ENCODE measurements at places on chromosomes 6 and 20.
A peak's percentile ranks its signal among the peaks of the same experiment; 100 is the strongest.

DNA sequence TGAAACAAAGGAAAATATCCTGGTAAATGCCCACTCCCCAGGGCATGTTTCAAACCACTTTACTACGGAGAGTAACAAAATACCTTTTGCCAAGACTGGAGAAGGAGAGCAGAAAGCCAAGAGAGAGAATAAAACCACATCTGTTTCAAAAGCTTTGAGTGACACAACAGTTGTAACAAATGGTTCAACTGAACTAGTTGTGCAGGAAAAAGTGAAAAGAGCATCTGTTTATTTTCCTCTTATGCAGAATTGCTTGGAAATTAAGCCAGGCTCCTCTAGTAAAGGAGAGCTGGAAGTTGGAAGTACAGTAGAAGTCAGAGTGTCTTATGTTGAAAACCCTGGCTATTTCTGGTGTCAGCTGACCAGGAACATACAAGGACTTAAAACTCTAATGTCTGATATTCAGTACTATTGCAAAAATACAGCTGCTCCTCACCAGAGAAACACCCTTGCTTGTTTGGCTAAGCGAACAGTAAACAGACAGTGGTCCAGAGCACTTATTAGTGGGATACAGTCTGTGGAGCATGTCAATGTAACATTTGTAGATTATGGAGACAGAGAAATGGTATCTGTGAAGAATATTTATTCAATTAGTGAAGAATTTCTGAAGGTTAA is 2.6 kb downstream of the TDRD6 start:
- no peak for DNase-seq

GRCh38 chr6:3340358-3340802 is 81.6 kb downstream of the PSMG4 start:
- DNase-seq: no peak

DNA sequence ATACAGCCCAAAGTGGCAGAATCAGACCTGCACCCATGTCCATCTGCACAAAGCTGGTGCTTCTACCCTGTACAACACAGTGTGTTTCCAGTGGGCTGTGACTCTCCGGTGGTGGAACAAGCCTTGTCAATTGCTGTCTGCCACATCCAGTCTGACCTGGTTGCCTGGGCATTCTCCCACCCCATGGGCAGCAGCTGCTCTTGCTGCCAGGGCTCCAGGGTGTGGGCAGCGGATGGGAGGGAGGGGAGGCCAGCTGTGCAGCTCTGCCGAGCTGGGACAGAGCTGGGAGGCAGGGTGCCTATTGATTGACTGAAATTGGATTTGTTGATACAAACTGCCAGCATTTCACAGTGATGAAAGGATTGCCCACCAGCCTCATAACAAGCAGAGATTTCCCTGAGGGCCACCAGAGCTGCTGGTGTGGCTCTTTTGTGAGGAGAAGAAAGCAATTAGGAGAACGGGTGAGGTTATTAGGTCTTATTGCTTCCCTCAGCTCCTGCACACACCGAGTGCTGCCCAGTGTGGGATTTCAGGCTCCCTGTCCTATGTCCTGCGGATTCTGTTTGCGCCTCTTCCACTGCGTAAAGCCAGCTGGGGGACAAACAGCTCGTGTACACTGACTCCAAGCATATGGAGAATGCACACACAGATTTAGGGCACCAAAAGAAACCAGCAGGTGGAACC is 150.8 kb downstream of the NRN1 start:
- DNase-seq: no peak

DNA sequence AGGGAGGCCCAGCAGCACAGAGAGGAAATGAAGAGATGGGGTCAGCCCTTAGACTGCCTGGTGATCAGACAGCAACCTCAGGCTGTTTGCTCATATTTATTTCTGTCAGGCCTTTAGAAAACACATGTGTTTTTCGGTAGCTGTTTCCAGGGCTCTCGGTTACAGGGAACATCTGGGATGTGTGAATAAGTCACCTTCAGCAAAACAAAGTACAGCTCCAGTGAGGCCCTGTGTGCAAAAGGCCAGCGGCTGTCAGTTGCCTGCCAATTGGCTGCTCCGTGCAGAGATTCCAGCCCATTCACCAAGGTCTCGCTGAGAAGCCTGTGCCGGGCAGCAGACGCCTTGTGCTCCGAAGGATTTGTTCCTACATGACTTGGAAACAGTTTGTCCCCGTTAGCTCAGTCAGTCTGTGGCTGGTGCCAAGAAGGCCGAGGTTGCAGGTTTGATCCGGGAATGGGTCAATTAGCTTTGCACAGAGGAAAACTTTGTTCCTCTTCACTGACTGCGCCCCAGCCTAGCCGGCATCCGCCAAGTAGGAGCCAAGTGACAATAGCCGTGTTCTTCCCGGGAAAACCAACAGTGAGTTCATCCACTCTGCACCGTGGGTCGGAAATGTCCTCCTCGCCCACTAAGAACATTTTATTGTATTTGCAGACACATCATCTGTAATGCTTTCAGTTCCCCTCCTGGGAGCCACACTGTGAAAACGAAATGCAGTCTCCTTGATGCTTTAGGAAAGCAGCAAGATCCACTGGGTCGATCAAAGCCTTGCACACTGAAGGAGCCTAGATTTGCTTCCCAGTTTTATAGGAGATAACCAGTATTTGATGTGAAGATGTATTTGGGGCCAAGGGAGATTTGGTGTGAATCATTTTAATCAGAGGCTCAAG is 315.4 kb upstream of the CDYL start:
- DNase-seq: no peak

DNA sequence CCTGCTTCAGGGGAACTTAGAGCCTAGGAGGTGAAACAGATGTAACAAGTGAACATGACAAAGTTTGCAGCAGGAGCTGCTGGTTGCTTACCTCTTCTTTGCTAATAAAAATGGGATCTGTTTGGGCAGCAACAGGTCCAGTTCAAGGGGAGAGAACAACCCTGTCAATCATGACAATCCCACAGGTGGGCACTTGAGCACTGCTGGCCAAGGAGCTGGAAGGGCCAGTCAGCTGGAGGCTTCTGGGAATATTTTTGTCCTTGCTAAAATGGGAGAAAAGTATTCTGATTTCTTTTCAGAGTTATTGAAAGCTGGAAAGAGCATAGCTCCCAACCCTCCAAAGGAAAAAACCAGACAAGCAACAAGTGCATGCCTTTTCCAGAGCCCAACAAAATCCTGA is 477.7 kb upstream of the SULF2 start:
- DNase-seq: no peak

DNA sequence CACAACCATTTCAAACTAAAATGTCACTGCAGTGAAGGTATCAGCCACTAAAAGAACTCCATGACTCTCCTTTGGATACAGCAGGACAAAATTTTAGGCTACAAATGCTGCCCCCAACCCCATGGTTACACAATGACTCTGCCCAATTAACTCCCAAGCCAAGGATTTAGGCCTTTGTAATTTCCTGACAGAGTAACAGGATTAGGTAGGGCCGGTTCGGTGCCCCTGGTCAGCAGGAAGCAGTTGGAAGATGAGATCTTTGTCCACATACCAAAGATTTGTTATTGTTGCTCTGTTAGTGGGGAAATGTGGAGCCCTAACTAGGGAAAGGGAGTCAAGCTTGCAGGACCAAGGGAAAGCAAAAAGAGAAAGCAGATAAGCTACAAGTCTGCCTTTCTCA is 26.7 kb upstream of the RIPK1 start:
- no peak for DNase-seq

DNA sequence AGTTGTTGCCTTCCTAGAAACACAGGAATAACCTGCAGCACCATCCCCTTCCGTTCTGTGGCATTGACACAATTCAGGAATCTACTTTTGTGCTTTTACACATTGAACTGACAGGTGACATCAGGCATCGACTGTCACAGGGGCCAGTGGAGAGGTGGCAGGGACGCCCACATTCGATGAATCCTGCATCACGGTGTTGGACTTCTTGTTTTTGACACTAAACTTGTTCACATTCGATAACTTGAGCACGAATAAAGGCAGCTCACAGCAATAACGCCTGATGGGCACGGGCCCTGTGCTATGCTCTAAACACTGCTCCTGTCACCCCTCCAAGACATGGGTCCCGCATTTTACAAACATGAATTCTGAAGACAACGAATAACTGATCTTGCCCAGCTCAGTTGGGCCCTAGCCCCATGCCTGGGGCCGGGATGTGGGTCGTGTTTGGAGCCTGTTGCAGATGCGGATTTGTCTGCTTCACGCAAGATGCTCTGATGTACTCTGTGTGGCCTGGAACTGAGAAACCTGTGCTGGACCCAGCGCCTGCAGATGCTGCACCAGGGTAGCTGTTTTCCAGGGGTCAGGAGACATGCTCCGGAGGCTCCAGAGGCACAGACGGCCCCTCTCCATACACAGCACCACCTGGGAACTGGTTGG is 75.7 kb downstream of the TTLL2 start:
- DNase-seq: no peak

GRCh38 chr6:98669371-98669770 is 165.0 kb upstream of the POU3F2 start:
- no peak for DNase-seq

- no peak for DNase-seq
Observed at GRCh38 chr6:135021310-135022049, 33.1 kb downstream of the HBS1L start.

DNA sequence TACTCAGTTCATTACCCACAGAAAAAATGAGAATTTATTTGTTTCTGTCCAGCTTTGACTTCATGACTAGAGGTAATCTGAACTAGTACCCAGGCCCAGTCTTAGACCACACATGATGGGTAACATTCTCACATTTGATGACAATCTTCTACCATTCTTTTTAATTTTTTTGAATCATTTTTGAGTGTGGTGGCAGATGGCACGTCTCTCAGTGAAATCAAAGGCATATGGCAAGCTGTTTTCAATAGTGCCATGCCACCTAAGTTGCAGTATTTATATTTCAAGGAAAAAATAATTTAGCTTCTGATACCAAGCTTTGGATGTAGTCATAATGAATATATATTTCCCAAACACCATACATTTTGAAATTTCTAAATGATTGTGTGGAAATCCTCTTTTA is 88.8 kb upstream of the HS3ST5 start:
- no peak for DNase-seq

GRCh38 chr6:132354517-132355167 is 46.6 kb downstream of the MOXD1 start:
- peak; percentile 22 for DNase-seq

DNA sequence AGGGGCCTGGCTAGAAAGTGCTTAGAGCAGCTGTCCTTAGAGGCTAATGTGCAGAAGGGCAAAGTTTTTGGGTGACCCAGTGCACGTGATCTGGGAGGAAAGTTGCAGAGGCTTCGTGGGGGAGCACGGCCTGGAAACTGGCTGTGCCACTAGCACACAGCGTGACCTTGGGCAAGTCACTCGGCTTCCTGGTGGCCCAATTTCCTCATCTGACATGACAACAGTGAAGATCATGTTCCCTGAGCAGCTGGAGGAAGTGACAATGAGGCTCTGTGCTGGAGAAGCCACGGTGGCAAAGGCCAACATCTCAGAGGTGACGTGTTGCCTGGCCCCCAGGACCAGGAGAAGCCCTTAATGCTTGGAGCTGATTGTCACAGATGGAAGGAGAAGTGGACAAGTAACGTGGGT is 99.5 kb downstream of the FOXC1 start:
- no peak for DNase-seq

- no peak for DNase-seq
Observed at GRCh38 chr20:46701986-46702385, 7.5 kb upstream of the SLC2A10 start.

DNA sequence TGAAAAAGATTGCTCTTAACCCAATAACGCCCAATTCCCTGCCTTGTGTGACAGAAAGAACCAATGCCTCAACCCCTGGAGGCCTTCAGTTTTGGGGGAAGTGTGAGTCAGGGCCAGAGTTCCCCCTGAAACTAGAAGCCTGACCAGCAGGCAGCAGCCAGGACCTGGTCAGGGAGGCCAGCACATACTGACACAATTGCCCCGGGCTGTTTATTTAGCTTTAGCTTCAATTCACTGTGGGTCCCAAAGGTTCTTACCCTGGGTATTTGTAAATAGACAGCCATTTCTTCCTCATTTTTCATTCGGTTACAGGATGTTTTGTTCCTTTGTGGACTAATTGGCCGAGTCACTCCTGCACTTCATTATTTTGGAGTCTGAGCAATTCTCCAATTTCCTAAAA is 195.6 kb downstream of the PKHD1 start:
- no peak for DNase-seq

DNA sequence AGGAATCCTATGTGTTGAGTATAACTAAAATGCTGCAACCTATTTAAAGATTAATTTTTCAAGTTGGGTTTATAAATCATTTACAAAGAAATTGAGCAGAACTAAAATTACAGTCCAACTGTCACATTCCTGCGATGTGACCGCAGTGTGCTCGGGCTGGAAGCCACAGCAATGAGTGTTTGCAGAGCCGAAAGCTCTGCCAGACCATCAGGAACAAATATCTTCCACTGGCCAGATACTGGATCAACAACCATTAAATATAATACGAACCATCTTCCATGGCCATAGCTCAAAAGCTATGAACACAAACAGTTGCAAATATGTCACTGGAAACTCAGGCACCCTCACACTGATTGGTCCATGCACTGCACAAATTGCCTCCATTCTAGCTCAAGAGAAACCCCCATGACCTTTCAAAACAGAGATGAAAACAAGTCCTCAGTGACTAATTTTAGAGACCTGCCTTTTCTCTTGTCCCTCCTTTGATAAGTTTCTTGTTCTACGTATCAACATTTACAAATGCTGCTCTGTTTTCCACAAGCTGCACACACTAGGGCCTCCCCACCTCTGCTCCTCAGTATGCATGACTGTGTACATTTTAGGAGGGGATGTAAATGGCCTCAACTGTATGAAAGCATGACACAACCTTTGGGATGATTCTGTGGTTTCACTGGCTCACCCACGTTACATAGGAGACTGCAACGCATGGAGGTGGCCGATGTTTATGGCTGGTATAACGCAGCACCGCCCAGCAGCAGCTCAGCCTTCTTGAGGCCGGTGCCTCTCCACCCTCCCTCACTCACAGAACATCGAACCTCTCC is 171.7 kb downstream of the WDR27 start:
- peak; percentile 4 for DNase-seq
